ENCODE measurements at places on chromosomes 5 and 9.

DNA sequence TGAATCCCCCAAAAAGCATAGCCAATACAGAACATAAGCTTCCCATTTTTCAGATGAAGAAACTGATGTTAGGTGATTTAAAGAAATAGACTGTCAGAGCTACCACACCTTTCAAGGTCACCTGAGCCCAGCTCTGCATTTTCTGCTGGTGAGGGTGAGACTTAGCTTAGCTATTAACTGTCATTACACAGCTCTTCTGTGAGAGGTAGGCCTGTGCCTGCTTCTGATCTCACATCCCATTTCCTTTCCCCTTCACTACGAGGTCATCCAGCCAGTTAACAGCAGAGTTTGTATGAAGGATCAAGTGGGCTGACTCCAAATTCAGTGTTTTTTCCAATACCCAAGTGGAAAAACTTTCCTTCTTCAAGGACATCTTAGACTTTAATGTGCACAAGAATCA lies 528.6 kb upstream of the CLINT1 start:
- no peak for DNase-seq

DNA sequence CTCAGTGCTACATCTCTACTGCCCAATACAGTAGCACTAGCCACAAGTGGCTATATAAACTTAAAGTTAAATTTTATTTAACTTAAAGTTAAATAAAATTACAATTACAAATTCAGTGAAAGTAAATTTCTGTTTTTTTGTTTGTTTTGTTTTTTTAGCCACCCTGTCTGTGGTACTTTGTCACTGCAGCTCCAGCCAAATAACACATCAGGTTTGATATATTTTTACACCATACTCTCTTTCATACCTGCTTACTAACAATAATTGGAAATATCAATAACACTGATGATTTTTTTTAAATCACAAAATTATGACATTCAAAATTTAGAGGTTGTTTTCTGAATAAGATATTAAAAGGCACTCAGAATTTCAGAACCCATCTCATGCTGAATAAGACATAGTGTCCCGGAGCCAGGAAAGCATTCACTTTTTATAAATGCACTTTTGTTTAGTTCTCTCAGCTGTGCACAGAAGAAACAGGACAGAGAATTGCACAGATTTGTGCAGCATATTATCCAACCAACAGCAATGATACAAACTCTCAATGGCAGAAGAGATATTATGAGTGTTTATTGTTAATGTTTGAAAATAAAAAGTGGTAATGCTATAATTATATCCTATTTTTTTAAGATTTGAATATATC lies 92.6 kb downstream of the EDIL3 start:
- no peak for DNase-seq

GRCh38 chr5:54480296-54480695 lies 24.8 kb downstream of the HSPB3 start:
- no peak for DNase-seq

DNA sequence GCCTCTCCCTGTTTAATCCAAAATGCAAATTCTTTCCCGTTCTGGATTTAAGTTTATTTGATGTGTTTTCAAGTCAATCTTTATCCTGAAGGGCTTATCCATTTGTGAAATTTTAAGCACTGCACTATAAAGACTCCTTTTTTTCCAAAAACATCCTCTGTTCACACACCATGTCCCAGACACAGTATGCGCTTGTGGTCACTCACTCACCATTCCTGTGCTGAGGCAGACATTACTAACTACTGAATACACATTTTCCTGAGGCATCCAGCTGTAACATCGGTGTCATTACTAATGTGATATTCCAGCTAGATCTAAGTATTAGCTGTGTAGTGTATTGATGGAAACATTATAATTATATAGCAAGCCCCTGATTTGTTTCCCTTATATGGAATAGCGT lies 298.4 kb downstream of the KCTD16 start:
- no peak for DNase-seq

- no peak for DNase-seq
These were observed 79.2 kb upstream of the ABCA1 start for GRCh38 chr9:105007143-105007542.

- no peak for DNase-seq
These were observed 66.3 kb downstream of the PSAT1 start for GRCh38 chr9:78363221-78363620.

DNA sequence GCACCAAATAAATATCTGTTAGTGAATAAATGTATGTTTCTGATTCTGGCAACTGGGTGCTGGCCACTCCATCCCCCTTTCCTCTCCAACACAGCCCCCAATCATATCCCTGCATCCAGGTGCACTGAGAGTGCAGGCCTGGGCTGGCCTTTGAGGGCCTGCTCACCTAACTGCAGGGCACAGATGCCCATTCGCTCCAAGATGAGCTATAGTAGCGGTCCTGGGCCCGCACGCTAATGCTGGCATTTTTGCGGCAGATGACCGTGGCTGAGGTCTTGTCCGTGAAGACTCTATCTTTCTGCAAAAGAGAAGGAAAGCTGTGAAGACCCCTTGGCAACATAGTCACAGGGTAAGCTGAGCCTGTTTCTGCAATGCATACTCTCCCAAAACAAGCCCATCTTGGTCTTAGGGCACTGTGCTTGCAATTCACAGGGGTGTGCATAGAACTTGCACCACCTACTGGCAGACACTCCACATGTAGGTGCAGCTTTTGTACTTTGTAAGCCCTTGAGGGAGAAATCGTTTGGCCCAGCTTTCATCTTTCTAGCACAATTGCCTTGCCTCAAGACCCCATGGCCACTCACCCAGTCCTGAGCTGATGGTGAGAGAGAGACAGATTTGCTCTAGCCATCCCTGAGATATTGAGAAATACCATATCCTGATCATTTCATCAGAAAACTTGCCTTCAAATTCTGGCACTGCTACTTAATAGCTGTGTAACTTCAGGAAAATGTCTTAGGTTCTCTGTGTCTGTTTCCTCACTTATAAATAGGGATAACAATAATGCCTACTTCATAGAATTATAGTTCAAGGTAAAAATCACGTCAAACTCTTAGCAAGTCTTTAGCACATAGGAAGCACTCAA lies 13.5 kb downstream of the IL12B start:
- DNase-seq, result peak; percentile 76

GRCh38 chr9:136694163-136694871 lies 7.1 kb upstream of the AGPAT2 start:
- DNase-seq, result peak; percentile 85

GRCh38 chr9:95071925-95072324 lies 245.6 kb downstream of the FANCC start:
- no peak for DNase-seq

GRCh38 chr5:56350597-56351170 lies 117.6 kb upstream of the ANKRD55 start:
- no peak for DNase-seq

DNA sequence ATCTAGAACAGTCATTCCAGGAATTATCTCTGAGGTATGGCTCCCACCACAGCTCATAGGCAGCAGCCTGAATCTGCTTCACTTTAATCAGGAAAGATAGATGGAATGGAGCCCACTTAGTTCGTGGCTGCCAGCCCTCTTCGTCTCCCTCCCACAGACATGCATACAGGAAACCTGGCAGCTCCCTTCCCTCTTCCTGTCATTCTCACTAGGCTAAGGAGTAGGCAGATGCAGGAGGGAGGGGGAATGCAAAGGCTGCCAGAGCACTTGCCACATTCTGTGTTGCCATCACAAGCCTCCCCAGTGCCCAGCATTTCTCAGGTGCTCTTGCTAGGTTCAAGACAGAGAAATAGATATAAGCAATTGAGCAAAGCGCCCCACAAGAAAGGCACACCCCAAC lies 378.9 kb downstream of the ELAVL2 start:
- peak; percentile 39 for DNase-seq

DNA sequence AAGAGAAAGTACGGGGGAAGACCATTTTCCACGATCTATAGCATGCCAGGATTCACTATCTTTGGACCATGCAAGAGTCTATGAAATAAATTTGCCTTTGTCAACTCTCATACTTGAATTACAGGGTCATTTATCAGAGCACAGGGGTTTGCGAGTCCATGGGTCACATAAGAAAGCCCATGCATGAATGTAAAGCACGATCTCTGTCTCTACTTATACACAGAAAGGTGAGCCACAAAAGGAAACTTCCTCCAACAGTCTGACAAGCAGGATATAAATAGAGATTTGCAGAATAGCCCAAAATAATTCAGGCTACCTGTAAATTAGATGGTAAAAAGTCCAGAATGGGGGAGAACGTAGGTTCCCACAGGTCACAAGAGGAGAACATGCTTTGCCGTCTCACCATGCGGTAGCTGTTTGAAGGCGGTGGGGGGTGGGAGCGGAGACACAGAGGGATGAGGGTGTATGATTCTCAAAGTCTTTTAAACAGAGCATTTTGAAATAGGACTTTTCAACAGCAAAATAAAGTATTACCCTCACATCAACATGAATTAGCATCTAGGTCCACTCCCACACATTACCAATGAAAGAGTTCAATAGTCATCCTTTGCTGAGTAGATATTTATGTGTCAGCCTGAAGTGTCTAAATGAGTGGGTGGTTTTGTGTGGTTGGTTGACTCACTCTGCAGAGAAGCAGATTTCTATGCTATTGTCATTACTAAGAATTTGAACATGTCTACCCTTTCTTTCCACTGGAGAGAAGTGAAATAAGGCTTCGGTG lies 279.7 kb downstream of the EBF1 start:
- DNase-seq, result no peak

GRCh38 chr5:168073991-168074800 lies 217.2 kb upstream of the WWC1 start:
- no peak for DNase-seq

DNA sequence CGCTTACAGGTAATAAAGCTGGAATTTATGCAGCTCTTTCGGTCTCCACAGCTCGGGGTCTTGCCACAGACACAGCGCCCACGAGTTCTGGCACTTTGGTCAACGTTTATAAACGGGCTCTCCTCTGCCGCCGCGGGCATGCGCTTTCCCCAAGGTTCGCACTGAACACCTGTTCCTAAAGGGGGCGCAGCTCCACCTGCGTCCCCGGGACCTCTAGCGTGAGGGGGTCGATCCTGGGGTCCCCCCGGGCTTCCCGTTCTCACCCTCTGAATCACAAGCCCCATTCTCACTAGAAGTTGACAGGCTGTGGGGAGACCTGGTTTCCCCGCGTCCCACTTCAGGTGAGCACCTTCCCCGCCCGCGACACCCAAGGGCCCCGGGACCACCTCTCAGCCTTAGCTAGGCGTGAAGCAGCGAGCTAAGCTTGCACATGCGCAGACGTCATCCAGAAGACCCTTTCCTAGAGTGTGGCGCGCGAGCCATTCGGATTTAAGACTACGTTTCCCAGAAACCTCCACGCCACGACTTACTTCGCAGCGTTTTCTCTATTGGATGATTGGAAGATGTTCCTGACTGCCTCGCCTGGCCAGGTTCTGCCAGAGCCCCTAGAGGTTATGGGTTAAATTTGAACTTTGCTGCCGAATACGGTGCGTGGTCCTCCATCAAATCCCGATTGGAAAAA lies 21.3 kb upstream of the ZNF782 start:
- peak; percentile 100 for DNase-seq

GRCh38 chr5:166285361-166285760 lies 2006.1 kb upstream of the WWC1 start:
- no peak for DNase-seq

All from GM23338 (cell line).